ENCODE measurements at places on chromosomes 1 and 21. TPM values are rescaled to one million over a fixed set of nuclear protein-coding genes. Genes with fewer than 3 reads are reported as not detected.

GRCh38 chr1:185570962-185571361 is 163.2 kb upstream of the HMCN1 start:
- no peak for DNase-seq

GRCh38 chr1:53614231-53615021 is 124.5 kb downstream of the GLIS1 start:
- peak; percentile 21 for DNase-seq

- DNase-seq, result no peak
These were observed 25.5 kb upstream of the IFNAR1 start for GRCh38 chr21:33299181-33299752.

DNA sequence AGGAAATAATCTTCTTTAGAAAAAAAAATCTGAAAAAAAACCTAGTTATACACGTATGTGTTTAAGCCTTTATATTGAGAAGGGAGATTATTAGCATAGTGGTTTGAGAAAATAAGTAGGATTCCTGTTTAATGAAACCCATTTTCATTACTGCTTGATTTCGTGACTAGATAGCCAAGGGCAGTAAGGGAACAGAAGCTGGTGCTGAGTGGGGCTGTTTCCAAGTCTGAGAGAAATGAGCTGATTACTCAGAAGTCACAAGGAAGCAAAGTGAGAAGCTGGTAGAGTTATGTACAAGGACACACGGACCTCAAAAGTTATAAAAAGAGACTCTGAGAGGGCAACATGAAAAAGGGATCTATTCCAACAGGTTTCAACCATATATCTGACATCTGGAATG is 256.5 kb downstream of the TTLL7 start:
- DNase-seq, result no peak

GRCh38 chr1:172351754-172352161 is 68.7 kb upstream of the C1orf105 start:
- no peak for DNase-seq

Gene OLFML2B
- not detected for total RNA-seq

DNA sequence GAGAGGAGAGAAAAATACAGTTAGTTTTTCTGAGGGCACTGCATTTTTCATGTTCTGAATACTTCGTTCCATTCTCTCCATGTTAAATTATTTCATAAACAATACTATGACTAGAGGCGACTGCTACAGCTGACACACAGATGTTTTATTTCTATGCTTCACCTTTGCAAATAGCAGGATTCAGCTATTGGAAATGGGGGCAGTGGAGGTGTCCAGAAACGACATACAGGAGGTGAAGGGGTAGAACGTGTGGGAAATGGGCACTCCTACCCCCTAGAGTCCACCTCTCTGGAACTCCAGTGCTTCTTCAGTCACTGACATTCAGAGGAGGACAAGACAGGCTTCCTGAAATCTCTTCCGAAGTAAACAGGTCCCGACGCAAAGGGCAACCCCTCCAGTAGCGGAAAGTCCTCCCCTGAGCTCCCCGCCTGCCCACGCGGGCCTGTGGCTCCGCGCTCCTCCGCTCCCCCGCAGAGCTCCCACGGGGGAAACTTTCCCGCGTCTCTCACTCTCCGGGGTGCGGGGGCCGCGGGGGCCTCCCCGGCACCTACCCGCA is 480 bp downstream of the DPYD start:
- no peak for DNase-seq

GRCh38 chr1:219938706-219939105 is 10.3 kb upstream of the SLC30A10 start:
- DNase-seq, result no peak

- DNase-seq, result no peak
These were observed 19.1 kb upstream of the NTMT2 start for GRCh38 chr1:170126696-170127095.

- DNase-seq, result no peak
These were observed 5.9 kb downstream of the LMO4 start for GRCh38 chr1:87334351-87335174.

- DNase-seq, result no peak
These were observed 7.1 kb downstream of the HUNK start for GRCh38 chr21:31879911-31880310.

GRCh38 chr21:33231526-33231925 is 1.8 kb downstream of the IFNAR2 start:
- peak; percentile 72 for DNase-seq

GRCh38 chr1:50180367-50180766 is 71.6 kb downstream of the ELAVL4 start:
- no peak for DNase-seq

Gene RNU1-1
- total RNA-seq, result 922 TPM

DNA sequence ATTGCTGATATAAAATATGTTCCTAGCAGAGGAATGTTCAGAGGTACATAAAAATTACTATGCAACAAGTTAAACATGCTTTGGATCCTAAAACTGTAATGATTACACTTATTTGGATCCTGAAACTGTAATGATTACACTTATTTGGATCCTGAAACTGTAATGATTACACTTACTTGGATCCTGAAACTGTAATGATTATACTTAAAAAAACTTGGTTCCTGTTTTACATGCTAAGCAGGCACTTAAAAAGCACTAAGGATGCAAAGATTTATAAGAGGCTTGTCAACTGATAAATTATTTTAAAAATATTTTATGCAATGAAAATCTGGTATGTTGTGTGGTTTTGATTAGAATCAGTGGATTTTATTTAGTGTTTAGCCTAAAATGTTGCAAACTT is 47.7 kb downstream of the ZNHIT6 start:
- no peak for DNase-seq

- no peak for DNase-seq
These were observed 81.2 kb downstream of the SMYD3 start for GRCh38 chr1:246425895-246426294.

Gene TFAP2E
- 0.68 TPM for total RNA-seq

GRCh38 chr1:121483234-121483633 is 298.5 kb downstream of the SRGAP2C start:
- no peak for DNase-seq

- DNase-seq, result no peak
These were observed 61.3 kb downstream of the OVGP1 start for GRCh38 chr1:111366256-111366655.

GRCh38 chr21:16974060-16974459 is 538.8 kb upstream of the CXADR start:
- DNase-seq, result no peak

DNA sequence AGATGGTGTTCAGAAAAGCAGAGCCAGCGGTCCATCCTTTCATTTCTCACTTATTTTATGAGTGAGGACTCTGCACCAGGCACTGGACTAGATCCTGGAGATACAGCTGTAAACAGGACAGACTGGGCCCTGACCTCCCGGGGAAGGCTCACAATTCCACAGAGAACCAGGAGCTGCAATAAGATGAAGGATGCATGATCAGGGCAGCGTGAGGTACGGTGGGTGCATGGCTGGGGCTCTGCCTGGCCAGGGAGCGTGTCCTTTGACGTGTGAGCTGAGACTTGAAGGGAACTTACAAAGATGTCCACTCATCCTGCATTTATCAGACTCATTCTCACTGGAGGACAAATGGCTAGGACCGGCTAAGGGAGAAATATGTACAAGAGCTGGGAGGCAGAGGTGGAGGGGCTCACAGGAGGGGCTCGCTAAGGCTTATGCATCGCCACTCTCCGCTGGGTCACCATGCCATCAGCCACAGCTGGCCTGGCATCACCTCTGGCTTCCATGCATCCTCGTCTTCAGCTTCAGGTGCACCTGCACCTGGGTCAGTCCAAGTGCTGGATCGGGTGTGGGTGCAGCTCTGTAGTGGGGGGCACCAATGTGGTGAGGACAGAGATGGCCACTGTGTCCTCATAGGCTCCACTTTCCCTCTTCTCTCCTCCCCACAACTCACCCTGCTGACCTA is 213.9 kb downstream of the TOMM20 start:
- no peak for DNase-seq

- no peak for DNase-seq
These were observed 29.9 kb upstream of the UMODL1 start for GRCh38 chr21:42041246-42041645.

Gene TMPRSS15
- total RNA-seq, result not detected

Gene KRTAP11-1
- total RNA-seq, result not detected

Gene KRTCAP2
- total RNA-seq, result 166 TPM

DNA sequence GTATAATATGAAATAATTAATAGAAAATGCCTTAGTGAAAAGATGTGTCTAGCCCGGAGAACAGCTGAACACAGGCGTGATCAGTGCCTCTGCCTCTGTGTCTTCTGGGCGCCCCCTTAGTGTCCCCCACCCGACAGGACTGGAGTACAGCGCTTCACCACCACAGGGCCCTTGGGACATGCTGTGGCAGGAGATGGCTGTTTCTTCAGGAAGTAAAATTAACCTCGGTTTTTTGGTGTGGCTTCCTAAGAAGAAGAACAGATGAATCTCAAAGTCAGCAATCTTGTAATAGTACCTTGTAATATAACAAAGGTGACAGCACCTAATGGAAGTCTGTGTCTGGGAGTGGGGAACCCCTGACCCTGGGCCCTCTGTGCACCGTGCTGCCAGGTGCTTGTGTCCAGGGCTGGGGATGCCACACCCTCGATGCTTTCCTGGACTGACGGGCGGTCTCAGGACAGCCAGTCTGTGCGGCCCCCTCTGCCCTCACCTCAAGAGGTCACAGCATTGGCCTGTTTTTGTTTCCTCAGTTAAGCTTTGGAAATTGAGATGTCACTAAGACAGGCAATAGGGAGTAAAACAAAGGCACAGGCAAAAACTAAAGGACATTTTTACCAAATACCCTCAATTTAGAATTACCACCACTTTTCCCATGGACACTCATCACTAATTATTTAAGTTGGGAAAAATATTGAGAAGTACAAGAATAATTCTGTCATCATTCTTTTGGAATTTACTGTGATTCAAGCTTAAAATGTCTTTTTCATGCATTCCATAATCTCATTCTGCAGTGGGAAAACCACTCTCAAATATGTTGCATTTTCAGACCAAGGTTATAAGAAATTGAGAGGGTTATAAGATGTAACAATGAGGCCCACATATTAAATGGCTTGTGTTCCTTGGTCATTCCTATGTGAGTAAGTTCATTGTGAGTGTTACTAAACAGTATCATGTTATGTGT is 79.3 kb downstream of the ADARB1 start:
- peak; percentile 42 for DNase-seq

DNA sequence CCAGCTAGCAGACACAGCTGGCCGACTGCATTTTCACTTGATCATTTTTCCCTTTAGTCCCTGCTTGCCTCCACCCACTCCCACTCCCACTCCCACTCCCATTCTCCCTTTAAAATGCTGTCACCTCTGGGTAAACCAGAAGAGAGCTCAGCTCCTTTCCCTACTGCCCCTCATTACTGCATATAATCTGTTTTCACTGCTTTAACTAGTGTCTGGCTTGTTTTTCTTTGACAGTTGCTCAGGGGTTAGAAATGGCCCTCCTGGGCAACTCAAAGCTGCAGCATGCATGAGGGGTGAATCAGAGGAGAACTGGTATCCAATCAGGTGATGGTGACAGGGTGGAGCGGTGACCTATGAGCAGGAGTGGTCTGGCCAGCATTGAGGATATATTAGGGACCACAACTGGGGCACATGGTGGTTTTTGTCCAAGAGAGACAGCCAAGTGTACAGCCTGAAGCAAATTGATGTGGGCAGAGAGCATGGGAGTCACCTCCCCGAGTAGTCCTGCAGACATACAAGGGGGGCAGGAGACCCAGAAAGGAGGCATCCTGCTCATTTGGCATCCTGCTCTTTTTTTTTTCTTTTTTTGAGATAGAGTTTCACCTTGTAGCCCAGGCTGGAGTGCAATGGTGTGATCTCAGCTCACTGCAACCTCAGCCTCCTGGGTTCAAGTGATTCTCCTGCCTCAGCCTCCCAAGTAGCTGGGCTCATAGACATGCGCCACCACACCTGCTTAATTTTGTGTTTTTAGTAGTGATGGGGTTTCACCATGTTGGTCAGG is 42.6 kb upstream of the SRSF10 start:
- DNase-seq, result no peak

Gene MTMR11
- total RNA-seq, result 2.9 TPM

Gene TPTE
- not detected for total RNA-seq

- DNase-seq, result peak; percentile 80
These were observed 15.9 kb downstream of the HENMT1 start for GRCh38 chr1:108644984-108645383.

Gene VWA5B1
- not detected for total RNA-seq

- no peak for DNase-seq
These were observed 17.1 kb upstream of the KIF1B start for GRCh38 chr1:10193288-10193687.

Data from activated CD8-positive, alpha-beta memory T cell treated with anti-CD3 and anti-CD28 coated beads, Interleukin-2, amount 10 ng/mL, durations not matched to agents 7 days and 5 days (primary cell).